Chondrocyte (in vitro differentiated cells): ENCODE measurements at places on chromosomes 11 and 22. TPM values are rescaled to one million over a fixed set of nuclear protein-coding genes. Genes with fewer than 3 reads are reported as not detected.

- H3K27me3 ChIP-seq: no peaks in the 10 kb centered on the region
- no peak overlapping the region for H3K27ac ChIP-seq
- H3K4me3 ChIP-seq: no peak overlapping the region
- peak; percentile 92 for DNase-seq
- H3K4me1 ChIP-seq: peaks cover 9% of the 10 kb centered on the region
These were observed 39.0 kb downstream of the TBX1 start for GRCh38 chr22:19799322-19800190.

DNA sequence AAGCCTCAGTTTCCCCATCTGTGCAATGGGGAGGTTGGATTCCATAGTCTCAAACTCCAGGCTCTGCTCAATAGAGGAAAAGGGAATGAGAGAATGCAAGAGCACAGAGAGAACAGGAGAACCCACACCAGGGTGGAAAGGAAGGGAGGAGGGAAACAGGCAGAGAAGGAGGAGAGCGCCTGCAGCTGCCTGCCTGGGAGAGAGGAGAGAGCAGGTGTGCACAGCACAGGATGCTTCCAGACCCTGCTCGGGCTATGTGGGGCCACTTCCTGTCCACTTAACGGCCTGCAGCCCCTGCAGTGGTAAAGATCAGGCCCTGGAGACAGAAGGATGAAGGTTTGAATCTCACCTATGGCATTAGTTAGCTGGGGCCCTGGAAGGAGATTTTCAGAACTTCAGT lies 12.3 kb downstream of the LRRC32 start:
- H3K27ac ChIP-seq: no peak overlapping the region
- peaks cover 34% of the 10 kb centered on the region for H3K36me3 ChIP-seq
- H3K4me3 ChIP-seq: no peak overlapping the region
- no peaks in the 10 kb centered on the region for H3K27me3 ChIP-seq
- H3K4me1 ChIP-seq: peaks cover 76% of the 10 kb centered on the region
- DNase-seq: peak; percentile 51

DNA sequence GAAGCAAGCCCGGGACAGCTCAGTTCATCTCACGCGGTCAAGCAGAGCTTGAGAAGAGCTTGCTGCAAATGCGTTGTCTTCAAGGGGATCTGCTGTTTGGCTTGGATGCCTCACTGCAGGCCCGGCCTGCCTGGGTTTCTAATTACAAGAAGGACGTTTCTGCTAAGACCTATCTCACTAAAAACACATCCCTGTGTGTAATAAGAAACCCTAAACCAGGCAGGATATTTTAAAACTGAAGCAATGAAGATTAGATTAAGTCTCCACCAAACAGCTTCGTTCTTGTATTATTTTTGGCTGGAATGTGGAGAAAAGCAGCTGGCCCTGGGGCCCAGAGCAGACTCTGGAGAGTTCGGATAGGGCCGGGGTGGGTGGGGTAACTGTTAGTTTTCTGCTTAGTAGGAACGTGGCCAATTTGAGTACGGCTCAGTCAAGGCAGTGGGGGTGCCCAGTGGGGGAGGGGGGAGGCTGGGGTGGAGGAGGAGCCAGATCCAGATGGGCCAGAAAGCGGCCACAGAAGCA lies 6.0 kb downstream of the PKNOX2 start:
- no peaks in the 10 kb centered on the region for H3K27me3 ChIP-seq
- H3K36me3 ChIP-seq: peaks cover 9% of the 10 kb centered on the region
- peaks cover 80% of the 10 kb centered on the region for H3K4me1 ChIP-seq
- peak overlapping the region; percentile 96 for H3K27ac ChIP-seq

The BDNF gene
- 2.0 to 4.4 TPM (median 4.1 TPM) in 3 replicates for total RNA-seq

- H3K4me3 ChIP-seq: no peak overlapping the region
- no peaks in the 10 kb centered on the region for H3K27me3 ChIP-seq
- H3K27ac ChIP-seq: peak overlapping the region; percentile 18
- peaks cover 44% of the 10 kb centered on the region for H3K36me3 ChIP-seq
- H3K4me1 ChIP-seq: peaks cover 10% of the 10 kb centered on the region
These were observed 9.1 kb downstream of the LTBP3 start for GRCh38 chr11:65549096-65549495.

GRCh38 chr22:50119768-50120251 lies 30.0 kb downstream of the MOV10L1 start:
- H3K36me3 ChIP-seq: peaks cover 11% of the 10 kb centered on the region
- no peak for DNase-seq
- H3K27me3 ChIP-seq: no peaks in the 10 kb centered on the region
- peaks cover 26% of the 10 kb centered on the region for H3K4me1 ChIP-seq

- H3K4me1 ChIP-seq: peaks cover 10% of the 10 kb centered on the region
- H3K27ac ChIP-seq: no peak overlapping the region
- DNase-seq: peak; percentile 82
- no peaks in the 10 kb centered on the region for H3K27me3 ChIP-seq
These were observed 3.8 kb downstream of the PIM3 start for GRCh38 chr22:49964136-49965090.

DNA sequence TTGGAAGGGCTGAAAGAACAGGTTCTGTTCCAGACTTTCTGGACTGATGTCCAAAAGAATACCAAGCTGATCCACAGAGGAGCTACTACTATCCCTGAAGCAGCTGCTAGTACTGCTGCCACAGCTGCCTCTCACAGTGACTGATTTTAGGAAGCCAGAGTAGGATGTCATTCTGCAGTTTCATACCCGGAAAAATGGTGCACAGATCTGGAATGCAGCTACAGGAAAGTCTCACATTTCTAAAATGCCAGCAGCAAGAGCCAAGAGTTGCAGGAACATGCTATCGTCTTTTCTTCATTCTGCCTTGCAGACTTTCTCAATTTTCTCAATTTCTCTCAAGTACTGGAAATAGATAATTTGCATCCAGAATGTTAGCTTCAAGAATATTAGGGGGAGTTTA lies 19.4 kb upstream of the CCDC179 start:
- H3K4me1 ChIP-seq: peaks cover 65% of the 10 kb centered on the region
- no peak for DNase-seq
- peak overlapping the region; percentile 87 for H3K27ac ChIP-seq

GRCh38 chr11:13465909-13466371 lies 2.9 kb upstream of the BTBD10 start:
- DNase-seq: no peak
- H3K27ac ChIP-seq: no peak overlapping the region
- H3K4me3 ChIP-seq: no peak overlapping the region
- peaks cover 27% of the 10 kb centered on the region for H3K4me1 ChIP-seq
- peaks cover 13% of the 10 kb centered on the region for H3K27me3 ChIP-seq
- no peaks in the 10 kb centered on the region for H3K36me3 ChIP-seq

GRCh38 chr11:119585043-119585781 lies 143.8 kb downstream of the NECTIN1 start:
- H3K27ac ChIP-seq: no peak overlapping the region
- H3K27me3 ChIP-seq: peaks cover 5% of the 10 kb centered on the region
- peaks cover under 1% of the 10 kb centered on the region for H3K36me3 ChIP-seq
- no peak for DNase-seq
- H3K4me3 ChIP-seq: peak overlapping the region; percentile 74
- peaks cover 10% of the 10 kb centered on the region for H3K4me1 ChIP-seq
